Activated CD4-positive, alpha-beta T cell treated with anti-CD3 and anti-CD28 coated beads, Interleukin-2, Interleukin-4, amounts not matched to agents 100 ng/mL and 50 ng/mL, durations not matched to agents 16 hours and 8 hours (primary cell): ENCODE measurements at places on chromosomes 5 and 9.

DNA sequence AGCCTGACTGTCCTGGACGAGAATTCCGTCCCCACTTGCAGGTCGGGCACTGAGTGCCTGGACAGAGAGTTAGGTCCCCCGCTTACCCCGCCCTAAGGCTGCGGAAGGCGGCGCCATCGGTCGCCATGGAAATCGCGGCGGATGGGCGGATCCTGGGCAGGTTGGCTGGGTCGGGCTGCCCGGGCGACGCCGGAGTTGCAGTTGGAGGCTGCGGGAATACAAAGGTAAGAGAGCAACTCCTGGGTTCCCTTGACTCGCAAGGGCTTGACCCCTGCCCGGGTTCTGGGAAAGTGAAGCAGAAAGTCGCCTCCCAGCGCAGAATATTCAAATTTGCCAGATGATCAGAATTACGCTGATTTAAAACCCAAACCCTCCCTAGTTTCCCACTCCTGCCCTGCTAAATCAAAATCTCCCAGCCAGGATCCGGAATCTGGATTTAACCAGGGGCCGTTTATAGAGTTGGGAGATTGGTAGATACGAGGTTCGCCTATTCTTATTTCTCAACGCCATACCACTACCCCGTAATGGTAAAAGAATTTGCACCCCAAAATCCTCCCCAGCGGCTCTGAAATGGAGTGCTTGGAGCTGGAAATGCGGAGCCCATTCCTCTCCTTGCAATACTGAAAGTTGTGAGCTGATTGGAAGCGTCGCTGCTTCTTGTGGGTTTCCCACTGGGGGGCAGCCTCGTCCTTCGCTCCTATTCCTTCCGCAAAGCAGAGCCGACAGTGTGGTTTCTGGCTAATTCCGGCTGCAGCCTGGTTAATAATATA, 156.4 kb upstream of the RASEF start:
- DNase-seq = peak; percentile 39

- no peak for DNase-seq
Observed at GRCh38 chr9:18404434-18405029, 69.4 kb upstream of the ADAMTSL1 start.

GRCh38 chr5:39697881-39698280, 273.1 kb upstream of the DAB2 start:
- DNase-seq = no peak

GRCh38 chr9:1460143-1460769, 410.1 kb downstream of the DMRT2 start:
- peak; percentile 51 for DNase-seq
